ENCODE measurements at places on chromosomes 5 and 9.

GRCh38 chr5:370311-370958 is 48.9 kb downstream of the AHRR start:
- DNase-seq: no peak

- no peak for DNase-seq
Observed at GRCh38 chr5:66558560-66558959, 37.6 kb upstream of the MAST4 start.

DNA sequence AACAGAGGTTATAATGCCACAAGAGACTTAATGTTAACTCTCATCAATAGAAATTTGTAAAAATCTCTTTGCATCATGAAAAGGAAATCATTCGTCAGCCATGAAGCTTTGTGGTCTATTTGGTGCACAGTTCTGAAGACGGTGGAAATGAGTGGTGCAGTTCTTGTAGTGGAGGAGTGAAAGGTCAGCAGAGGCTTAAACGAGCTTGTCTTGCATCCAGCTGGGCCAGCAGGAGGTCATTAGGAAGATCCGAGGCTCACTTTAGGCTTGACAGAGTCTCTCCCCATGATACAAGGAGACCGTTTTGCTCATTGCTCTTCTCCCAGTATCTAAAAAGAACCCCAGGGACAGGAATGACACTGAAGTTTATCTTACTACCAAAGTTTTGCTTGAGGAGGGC is 440.8 kb downstream of the BNC2 start:
- DNase-seq: no peak

GRCh38 chr9:77714077-77714549 is 66.0 kb upstream of the GNA14 start:
- peak; percentile 29 for DNase-seq

- DNase-seq: no peak
Observed at GRCh38 chr9:8858596-8859161, 1059.1 kb upstream of the DMAC1 start.

DNA sequence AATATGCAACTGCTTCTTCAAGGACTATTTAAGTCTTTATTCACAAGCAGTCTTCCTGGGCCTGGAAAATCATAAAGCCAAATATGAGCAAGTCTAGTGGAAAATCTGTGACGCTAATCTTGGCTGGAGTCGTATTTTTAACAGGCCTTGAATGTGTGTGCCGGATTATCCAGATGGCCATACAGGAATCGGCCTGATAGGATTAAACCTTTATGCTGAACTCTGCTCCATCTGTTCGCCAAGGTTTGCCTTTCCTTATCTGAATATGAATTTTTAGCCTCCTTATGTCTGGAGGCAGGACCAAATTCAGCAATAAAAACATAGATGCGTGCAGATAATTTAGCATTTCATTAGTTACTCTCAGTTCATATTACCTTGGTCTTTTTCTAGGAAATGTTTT is 294.5 kb downstream of the EBF1 start:
- no peak for DNase-seq

DNA sequence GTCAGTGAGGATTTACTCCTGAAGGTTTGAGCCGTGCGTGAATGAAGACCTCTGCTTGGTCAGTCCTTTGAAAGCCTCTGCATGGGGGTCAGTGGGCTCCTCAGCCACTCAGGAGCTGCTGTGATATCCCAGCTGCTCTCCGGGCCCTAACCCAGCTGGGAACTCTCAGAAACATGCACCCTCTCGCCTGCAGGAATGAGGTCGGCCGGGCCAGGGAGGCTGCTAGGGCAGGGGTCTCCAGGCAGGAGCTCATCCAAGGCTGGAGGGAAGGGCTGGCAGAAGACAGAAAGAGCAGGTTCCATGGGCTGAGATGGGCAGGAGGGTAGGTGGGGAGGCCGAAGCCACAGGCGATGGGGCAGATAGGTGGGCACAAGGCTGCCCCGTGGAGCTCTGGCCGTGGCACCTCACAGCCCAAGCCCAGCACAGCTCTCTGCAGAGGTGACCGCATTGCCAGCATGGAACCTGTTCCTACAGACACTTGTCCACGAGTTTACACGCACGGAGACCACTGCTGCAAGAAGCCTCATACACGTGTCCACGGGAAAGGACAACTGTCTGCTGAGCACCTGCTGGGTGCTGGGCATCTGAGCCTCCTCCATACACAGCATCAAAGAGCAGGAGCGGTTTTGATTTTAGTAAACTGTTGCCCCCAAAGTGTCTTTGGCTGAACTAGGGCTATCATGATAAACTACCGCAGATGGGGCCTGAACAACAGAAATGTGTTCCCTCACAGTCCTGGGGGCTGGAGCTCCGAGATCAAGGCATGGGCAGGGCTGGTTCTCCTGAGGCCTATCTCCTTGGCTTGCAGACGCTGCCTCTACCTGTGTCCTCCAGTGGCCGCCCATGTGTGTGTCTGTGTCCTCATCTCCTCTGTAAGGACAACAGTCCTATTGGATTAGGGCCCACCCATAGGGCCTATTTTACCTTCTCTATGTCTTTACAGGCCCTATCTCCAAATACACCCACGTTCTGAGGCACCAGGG is 85.2 kb upstream of the ADAMTS2 start:
- DNase-seq: no peak

- DNase-seq: no peak
Observed at GRCh38 chr5:135460246-135461033, 8.3 kb upstream of the TIFAB start.

- DNase-seq: peak; percentile 88
Observed at GRCh38 chr9:111759762-111760639, 34.7 kb downstream of the SHOC1 start.

DNA sequence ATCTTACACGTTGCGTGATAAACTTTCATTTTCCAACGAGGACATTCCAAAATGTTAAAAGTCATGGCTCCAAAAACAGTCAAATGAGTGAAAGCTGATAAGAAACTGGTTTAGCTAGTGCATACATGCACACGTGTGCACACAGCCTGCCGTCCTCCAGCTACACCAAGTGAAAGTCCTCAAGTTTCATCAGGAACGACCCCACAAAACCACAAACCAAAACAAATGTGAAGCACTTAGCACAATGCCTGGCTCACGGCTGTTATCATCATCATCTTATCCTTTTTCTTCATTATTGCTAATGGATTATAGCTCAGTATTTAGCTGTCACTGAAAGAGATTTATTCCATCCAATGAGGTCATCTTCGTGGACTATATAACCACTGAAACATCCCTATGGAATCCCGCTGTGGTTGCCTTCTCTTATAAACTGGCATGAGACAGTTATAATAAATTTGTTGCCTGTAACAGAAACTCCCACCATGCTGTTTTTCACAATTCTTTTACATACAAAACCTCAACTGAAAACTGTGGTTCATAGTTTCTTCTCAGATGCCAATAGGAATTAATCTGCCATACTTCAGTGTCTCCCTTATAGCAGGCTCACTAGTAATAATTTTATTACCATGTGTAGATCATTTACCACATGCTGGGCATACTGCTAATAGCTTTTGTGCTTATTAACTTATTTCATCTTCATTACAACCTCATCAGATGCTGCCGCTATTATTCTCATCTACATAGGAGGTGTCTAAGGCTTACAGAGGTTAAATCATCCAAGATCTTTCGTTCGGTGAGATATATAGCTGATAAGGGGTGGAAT is 56.1 kb downstream of the SAXO1 start:
- peak; percentile 60 for DNase-seq

DNA sequence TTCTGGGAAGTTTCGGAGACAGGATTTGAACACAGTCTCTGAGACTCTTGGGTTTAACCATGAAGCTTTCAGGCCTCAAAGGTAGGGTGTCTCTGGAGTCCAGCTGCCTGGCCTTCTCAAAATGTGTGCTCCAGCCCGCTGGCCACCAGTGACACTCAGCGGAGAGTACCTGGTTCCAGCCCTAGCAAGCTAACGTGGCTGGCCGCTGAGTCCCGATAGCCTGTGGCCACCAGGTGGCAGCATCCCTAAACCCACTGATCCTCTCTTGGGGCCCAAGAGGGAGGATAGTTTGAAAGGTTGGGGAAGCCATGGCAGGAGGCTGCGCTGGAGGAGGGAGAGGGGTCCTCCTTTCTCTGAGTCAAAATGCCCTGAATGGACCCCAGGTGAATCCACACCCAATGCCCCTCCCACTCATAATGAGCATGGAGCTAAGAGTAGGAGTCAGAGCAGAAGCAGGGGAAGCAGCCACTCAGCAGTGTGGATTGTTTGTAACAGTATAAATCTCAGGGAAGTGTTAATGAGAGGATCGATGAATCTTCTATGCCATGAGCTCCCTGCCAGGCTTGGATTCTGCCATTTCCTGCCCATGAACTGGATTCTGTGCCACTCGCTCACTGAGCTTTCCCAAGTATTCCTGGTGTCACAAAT is 5.4 kb upstream of the TIFAB start:
- DNase-seq: peak; percentile 59

All from astrocyte of the hippocampus (primary cell).